Omental fat pad (tissue), 4 donors: ENCODE measurements at places on chromosomes 4 and X.

- no peak for DNase-seq
Observed at GRCh38 chr4:103207673-103208072, 9.5 kb upstream of the CENPE start.

GRCh38 chrX:46643636-46644035, 70.1 kb downstream of the CHST7 start:
- DNase-seq = no peak

DNA sequence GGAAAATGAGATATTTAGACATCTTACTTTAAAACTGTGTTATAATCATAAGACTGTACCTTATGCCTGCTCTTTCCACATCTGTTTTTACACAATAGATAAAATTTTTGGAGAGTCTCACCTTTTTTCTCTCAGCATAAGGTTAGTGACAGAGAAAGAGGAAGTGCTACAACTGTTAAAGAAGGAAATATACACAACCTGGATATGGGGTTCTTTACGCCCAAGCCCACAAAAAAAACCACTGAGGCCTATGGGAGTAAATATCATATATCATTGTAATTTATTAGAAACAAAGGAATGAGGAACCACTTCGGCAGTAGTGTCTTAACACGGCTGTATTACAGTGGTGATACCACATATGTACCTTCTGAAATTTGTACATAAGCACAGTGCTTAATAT, 265.9 kb upstream of the GK2 start:
- DNase-seq = no peak

- no peak for DNase-seq
Observed at GRCh38 chr4:154049457-154050181, 260.7 kb upstream of the SFRP2 start.

DNA sequence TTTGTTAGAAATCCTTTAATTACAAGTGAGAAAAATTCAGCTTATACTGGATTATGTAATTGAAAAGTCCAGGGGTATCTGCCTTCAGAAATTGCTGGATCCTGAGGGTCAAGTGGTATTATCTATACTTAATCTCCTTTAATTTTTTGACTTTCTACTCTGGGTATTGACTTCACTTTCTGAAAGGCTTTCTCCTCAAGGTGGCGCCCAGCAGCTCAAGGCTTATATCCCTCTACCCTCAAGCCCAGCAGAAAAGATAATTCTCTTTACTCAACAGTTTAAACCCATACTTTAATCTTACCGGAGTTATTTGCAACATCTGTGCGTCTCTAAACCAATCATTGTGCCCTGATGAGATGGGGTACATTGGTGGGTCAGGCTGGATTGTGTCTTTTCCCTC, 129.5 kb downstream of the LARP7 start:
- no peak for DNase-seq

DNA sequence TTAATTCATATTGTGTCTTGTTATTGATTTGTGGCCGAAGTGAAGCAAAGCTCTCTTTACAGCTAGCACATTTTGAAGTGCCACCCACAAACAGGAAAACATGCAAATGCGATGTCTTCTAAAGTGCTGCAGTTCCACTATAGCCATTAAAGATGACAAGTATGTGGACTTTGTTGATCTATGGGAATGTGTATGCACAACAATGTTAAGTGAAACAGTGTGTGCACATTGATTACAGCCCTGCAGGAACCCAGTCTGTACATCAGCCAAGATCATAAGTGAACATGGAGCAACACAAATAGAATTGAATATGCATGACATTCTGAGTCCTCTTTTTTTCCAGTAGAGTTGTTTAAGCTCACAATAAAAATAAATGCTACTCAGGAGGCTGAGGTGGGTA, 43.0 kb downstream of the TFDP3 start:
- no peak for DNase-seq

- DNase-seq = no peak
Observed at GRCh38 chrX:69961365-69962072, 88.2 kb downstream of the AWAT2 start.

GRCh38 chr4:10192331-10192730, 75.7 kb upstream of the WDR1 start:
- DNase-seq = no peak

DNA sequence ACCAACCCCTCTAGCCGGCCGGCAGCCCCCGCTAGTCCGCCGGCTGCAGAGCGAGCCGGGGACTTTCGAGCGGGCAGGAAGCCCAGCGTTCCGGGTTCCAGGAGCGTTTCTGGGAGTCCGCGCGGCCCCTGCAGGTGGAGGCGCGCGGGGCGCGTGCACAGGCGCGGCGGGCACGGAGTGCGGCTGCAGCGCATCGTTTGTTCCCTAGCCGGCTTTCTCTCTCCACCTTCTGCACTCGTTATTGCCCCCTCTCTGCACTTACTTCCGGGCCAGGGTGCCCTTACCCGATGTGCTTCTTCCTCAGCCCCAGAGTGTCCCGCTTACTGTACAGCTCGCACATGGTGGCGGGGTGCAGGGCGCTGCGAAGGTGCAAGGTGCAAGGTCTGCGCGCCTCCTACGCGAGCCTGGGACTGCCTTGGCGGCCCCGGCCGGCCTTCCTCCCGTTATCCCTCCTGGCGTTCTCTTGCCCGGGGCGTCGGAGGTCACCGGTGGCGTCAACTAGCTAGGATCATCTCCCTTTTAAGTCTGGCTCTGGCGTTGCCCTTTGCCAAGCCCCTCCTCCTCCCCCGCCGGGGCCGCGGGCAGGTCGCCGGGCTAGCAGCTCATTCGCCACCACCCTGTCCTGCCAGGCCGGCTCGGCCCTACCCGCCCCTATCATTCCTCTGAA, at the start of gene ETNPPL:
Gene ETNPPL, minus strand, starts transcription at position 495 of the 667 bp plus-strand sequence. Its CDS starts 155 bp downstream, at position 340.
- DNase-seq = no peak

DNA sequence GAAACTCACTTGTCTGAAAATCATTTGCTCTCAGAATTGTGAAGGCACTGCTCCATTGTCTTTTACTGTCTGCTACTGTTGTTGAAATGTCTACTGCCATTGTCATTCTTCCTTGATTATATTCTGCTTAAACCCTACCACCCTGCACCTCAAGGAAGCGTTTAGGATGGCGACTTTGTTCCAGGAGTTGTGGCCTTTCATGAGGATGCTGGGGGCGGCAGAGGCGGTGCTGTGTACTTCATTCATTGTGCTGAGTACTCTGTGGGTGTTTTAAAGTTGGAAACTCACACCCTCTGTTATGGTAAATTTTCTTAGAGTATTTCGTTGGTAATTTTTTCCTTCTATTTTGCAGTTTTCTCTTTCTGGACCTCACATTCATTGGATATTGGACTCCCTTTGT, 258.9 kb downstream of the TENM3 start:
- DNase-seq = no peak

DNA sequence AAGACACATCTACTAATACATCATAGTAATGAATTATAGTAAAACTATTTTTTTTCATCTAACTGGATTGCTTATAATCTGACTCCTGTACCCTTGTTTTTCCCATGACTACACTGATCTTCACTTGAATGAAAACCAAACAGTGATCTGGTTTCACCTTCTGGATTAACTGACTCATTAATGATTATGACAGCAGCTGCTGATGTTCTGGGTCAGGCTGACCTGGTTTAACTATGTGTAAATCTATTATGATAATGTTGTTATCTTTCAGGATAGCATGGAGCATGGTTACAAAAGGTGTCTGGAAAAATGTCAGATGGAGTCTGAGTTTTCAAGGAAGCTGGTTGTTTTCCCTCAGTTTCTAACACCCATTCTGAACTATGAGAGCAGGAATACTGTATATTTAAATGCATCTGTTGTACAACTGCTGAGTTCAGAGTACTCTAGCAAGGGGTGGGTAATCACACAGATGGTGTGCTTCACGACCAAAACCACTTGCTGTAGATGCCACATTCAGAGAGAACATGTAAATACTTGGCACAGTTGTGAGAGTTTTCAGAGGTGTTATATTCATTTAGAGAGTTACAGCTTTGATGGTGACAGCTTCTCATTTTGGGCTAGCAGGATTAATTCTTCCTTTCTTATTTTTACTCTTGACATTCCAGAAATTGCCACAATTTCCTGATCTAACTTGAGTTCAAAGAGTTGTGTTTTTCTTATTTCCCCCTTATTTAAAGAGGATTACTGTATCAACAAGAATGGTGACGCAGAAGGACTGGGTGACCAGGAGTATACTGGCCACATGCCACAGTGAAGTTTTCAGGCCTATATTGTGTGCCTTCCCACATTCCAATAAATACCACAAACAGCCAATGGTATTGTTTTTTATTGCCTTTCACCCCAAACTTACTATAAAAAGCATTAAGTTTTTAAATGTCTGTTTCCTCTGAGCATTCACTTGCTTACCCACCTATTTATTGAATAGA, 249.7 kb upstream of the TET2 start:
- no peak for DNase-seq

GRCh38 chrX:152733261-152733975, at the start of the genes CSAG1 and MAGEA12:
TSS of gene CSAG1 (minus strand) at chrX:152733721. CDS start at chrX:152732460, 1,261 bp downstream.
TSS of gene MAGEA12 (plus strand) at chrX:152733757. CDS start at chrX:152736162, 2,405 bp downstream.
- no peak for DNase-seq

DNA sequence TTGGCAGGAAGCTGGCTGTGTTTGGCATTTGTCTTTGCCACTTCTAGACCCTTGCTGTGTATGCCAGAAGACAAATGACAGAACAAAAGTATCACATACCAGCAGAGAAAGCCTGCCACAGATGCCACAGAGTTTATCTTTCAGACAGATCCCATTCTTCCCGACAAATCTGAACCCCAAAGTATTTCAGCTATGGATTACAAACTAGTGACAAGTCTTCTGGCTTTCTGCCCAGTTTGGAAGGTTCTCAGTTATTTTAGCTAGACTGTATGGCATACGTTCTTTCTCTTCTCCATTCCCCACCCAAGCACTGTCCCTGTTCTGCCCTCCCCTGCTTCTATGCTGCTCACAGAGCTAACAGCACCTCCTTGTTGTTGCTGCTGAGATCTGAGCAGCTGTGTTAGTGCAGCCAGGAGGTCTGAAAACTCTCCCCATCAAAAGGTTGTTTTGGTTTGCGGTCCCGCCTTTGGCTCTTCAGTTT, 236.7 kb downstream of the FRAS1 start:
- no peak for DNase-seq

GRCh38 chrX:143571521-143571920, 54.2 kb upstream of the SPANXN3 start:
- no peak for DNase-seq

GRCh38 chr4:108831886-108832285, 69.0 kb upstream of the ETNPPL start:
- DNase-seq = no peak

GRCh38 chrX:72043636-72044035, 88.1 kb downstream of the RTL5 start:
- no peak for DNase-seq

- DNase-seq = no peak
Observed at GRCh38 chr4:1823545-1823932, 30.4 kb downstream of the FGFR3 start.

DNA sequence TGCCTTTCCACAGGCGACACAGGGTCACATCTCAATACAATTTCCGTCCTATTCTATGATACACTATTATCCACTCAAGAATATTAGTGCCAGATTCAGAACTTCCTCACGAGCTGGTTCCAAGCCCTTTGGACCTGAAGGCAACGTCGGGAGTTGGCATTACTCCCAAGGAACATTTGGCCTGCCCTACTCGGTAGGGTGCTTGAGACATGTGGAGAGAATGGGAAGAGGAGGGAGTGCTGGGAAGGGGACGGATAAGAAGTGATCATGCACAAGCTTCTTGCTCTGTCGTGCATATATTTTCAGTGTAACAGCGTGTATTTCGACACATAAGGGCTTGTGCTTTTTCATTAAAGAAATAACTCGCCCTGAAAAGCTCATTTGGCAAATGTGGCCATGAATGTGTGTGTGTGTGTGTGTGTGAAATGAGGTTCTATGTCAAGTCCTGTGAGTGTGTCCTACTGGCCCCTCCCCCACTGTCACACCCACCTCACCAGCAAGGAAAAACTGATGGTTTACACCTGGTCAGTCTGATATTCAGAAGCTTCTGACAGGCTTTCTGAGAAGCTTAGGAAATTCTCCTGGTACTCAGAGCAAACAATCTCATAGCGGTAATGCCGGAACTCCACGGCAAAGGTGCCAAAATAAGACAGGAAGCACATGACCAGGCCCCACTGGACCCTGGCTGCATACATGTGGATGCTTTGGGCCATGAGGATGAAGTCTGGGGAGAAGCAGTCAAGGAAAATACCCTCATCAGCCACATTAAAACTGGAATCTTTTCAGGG, 54.8 kb downstream of the ENOPH1 start:
- DNase-seq = no peak

GRCh38 chrX:12741416-12741815, 49.8 kb upstream of the PRPS2 start:
- DNase-seq = no peak

GRCh38 chrX:50913520-50913919, 3.0 kb downstream of the BMP15 start:
- DNase-seq = no peak

- no peak for DNase-seq
Observed at GRCh38 chr4:105147553-105148161, 981 bp downstream of the TET2 start.

DNA sequence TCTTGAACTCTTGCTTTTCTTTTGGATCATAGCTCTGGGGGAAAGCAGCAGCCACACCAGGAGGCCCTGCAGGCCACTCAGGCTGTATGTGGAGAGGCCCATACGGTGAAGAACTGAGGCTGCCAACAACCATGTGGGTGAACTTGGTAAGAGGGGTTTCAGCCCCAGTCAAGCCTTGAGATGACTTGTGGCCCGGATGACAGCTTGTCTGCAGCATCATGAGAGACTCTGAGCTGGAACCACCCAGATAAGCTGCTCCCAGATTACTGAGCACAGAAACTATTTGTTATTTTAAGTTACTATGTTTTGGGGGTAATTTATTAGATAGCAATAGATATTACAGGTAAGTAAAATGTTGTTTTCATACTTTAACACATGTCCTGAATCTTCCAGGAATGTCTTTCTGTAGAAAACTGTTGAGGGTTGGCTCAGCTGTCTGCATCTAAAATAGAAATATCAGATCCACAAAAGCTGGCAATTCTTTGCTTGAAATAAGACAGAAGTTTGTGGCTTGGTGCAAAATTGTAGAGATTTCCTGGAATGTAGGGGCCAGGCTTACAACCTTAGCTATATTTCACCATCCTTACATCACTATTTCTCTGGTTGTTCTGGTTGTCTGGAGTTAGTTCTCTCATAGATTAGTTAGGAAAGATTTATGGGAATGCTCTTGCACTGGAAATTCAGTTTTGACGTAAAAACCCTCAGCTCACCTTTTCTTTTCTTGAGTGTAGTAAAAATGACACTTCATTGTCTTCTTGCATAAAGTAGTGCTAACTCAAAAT, 272.1 kb downstream of the RAPGEF2 start:
- DNase-seq = no peak

GRCh38 chr4:165872461-165873297, at the start of gene TLL1:
TSS of gene TLL1 (plus strand) at chr4:165873237. CDS start at chr4:165873905, 668 bp downstream.
- no peak for DNase-seq

- no peak for DNase-seq
Observed at GRCh38 chrX:148904421-148905111, 404.1 kb downstream of the AFF2 start.

GRCh38 chr4:187396106-187396505, 599.5 kb upstream of the ZFP42 start:
- DNase-seq = no peak

GRCh38 chr4:53929311-53929710, 135.1 kb downstream of the CHIC2 start:
- DNase-seq = no peak
